HFF-Myc (cell line): ENCODE measurements at places on chromosomes 4 and X.

DNA sequence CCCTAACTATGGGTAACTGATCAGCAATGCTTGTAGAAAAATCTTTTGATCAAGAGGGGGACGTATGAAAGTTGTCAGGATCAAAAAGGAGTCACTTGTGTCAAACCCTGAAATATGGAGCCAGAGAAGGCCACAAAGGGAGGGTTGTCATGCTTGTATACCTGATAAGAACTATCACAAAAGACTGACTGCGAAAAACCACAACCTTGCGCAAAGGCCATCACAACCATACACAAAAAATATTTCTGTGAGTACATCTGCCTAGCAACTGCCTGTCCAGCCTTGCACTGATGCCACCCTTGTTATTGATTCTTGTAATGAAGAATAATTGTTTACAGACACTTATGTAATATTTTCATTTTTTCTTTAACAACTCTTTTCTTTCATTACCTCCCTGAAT is 22.8 kb upstream of the EIF4E start:
- no peak for DNase-seq

GRCh38 chr4:69936566-69936965 is 5.7 kb downstream of the CSN1S1 start:
- DNase-seq: no peak

DNA sequence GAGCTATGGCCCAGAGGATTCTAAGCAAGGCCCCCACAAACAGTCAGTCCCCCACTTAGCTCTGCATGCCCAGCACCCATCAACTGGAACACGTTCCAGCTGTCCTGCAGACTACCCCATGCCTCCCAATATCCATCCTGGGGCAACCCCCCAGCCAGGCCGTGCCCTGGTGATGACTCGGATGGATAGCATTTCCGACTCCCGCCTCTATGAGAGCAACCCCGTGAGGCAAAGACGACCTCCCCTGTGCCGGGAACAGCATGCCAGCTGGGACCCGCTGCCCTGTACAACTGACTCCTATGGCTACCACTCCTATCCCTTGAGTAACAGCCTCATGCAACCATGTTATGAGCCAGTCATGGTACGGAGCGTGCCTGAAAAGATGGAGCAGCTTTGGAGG is 32.0 kb downstream of the LAS1L start:
- DNase-seq: no peak

GRCh38 chr4:39609454-39609931 is 29.2 kb downstream of the SMIM14 start:
- DNase-seq: no peak

- DNase-seq: no peak
These were observed 77.4 kb upstream of the BMPR1B start for GRCh38 chr4:94680176-94680862.
